ENCODE measurements at places on chromosomes 6 and 20. TPM values are rescaled to one million over a fixed set of nuclear protein-coding genes. Genes with fewer than 3 reads are reported as not detected.
A peak's percentile ranks its signal among the peaks of the same experiment; 100 is the strongest.

The LAMP5 gene
- polyA plus RNA-seq: 0.35 TPM

The PCED1A gene
- polyA plus RNA-seq: 50.6 TPM

The BEND6 gene
- polyA plus RNA-seq: 0.84 TPM

The CCDC167 gene
- polyA plus RNA-seq: 82.5 TPM

The CST2 gene
- not detected for polyA plus RNA-seq

The SH3BGRL2 gene
- polyA plus RNA-seq: 21.7 TPM

DNA sequence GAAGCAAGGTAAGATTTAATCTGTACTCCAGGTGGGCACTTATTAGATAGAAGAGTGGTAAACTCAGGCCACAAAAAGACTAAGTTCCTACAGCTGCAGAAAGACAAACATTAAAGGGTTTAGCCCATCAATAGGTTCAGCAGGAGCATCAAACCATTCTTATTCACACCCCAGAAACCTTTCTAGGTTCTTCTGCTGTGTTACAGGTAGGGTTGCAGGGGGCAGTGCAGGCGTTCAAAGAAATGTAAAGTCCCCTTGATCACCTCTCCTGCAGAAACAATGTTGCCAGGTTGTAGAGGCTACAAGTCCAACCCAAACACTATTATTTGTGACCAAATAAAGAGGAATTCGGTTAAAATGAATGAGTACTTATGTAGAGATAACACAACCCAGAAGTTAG is 31.8 kb downstream of the PHACTR1 start:
- DNase-seq: no peak

DNA sequence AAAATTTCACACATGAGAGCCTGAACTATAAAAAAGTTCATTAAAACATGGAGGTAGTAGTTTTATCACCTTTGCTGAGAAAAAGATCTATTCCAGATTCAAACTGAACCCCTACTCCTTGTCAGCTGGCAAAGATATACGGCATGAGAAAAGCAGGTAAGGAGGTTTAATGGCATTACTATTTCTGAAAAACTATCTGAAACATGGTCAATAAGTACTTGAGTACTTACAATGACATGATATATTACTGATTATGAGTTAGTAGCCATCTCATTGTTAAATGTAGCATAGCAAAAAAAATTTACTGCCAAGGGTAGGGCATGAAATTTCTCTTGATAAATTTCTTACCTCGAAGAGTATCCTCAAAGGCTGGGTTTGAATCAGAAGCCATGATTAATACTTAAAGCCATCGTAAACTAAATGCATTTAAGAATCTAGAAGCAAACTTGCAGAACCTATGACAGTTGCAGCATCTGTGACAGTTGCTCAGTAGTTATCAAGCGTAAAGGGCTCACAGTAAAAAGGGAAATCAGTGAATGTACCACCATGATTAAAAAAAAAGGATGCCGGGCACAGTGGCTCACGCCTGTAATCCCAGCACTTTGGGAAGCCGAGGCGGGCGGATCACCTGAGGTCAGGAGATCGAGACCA is 8.7 kb downstream of the SLC17A5 start:
- no peak for DNase-seq

- no peak for DNase-seq
Observed at GRCh38 chr20:25418776-25419175, 11.3 kb downstream of the GINS1 start.

GRCh38 chr6:122681705-122682104 is 71.5 kb downstream of the PKIB start:
- DNase-seq: no peak

- no peak for DNase-seq
Observed at GRCh38 chr20:19952392-19952791, 64.8 kb upstream of the NAA20 start.

DNA sequence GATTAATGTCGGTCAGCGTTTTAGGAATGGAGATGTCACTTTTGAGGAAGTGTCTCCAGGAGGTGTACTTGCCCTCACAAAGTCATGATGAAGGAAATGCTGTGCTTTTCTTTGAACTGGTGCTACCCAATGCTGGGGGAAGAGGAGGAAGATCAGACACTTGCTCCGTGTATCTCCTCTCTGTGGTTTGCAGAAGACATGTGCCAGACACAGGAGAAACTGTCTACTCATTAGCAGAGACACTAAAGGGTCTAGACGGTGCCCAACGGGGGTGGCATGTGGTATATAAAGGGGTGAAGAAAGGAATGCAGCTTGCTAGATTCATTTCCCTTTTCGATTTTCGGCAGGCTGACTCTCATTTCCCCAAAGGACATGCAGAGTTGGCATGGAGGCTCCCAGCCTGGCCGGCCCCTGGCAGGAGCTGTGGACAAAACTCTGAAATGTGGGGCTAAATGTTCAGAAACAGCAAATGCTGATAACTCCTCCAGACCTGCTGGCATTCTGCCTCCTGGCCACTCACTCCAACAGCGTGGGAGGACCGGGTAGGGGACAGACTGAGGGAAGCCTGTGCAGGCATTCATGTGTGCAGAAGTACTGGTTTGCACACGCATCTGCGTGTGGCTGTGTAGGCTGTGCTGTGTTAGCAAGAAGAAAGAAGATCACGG is 59.6 kb upstream of the QKI start:
- DNase-seq: peak; percentile 74

GRCh38 chr6:79030511-79030910 is 47.5 kb downstream of the PHIP start:
- DNase-seq: no peak

DNA sequence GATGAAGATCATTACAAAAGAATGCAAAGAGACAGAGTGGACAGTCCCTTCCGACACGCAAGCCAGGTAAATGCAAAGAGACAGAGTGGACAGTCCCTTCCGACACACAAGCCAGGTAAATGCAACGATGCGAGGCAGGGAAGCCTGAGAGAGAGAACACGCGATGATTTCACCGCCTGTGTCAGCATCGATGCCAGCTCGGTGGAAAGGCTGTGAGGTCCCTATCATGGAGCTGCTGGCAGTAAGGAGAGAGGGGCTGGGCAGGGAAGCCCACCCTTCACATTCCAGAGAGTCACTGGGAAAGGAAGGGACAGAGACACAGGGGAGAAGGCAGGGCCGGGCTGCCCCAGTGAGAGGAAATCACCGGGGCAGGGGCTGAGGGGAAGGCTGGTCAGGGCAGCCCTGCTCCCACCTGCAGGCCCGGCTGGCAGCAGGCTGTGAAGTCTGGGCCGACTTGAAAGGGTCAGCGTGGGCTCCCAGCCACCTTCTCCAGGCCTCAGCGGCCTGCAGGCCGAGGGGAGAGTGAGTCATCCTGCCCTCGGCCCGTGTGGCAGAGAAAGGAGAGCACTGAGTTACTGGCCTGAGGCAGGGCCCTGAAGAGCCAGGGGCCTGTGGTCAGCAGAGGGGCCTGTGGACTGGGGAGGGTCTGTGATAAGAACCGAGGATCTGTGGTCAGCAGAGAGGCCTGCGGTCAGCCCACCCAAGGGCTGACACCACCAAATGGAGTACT is 80.4 kb downstream of the DACT2 start:
- no peak for DNase-seq

GRCh38 chr6:27986928-27987725 is 30.1 kb downstream of the OR2B6 start:
- DNase-seq: no peak

GRCh38 chr6:124599656-124600055 is 362.6 kb upstream of the RNF217 start:
- DNase-seq: no peak

DNA sequence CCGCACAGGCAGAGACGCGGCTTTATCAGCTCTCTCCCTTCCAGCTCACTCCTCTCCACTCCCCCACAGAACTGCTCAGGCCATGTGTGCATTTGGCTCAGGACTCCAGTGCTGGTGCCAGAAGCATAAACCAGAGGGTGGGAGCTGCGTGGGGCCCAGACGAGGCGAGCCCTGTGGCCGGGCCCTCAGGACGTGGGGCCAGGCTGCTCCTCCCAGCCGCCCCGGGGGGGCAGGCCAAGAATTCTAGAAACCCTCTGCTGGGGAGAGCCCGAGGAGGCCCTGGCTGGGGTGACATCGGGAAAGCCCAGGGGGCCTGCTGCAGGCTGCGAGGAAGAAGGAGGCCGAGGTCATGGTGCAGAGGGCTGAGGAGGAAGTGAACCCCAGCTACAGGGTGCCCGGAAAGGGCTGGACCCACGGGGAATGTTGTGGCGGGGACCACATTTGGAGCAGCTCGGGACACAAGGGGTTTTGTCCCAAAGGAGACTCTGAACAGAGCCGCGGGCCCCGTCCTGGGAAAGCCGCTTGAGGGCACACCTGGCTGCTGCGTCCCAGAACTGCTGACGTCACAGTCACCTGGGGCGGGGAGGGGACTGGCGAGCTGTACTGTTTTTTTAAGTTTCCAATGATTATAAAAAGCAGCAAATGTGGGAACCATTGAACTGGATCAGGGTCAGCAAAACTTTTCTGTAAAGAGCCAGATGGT is 107.1 kb downstream of the BANF2 start:
- peak; percentile 98 for DNase-seq

GRCh38 chr20:10651227-10651990 is 22.4 kb downstream of the JAG1 start:
- no peak for DNase-seq

DNA sequence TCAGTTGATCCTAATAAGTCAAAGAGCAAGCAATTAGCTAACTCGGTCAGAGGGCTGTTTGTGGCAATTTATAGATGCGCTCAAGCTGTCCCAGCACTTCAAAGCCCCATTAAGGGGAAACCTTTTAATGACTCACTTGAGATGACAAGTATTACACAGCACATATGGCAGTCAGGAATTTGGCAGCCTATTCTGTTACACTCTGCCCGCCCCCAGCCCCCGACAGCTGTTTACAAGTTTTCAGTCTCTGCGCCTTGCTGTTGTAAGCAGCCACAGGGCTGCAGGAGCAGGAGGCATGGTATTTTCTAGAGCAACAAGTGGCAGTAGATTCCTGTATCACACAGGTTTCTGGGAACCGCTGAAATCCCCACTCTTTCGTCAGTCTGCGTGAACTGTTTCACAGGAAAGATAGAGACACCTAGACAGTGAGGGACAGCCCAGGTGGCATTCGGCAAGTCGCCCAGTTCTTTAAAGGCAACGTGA is 263.0 kb downstream of the FOXC1 start:
- peak; percentile 91 for DNase-seq

DNA sequence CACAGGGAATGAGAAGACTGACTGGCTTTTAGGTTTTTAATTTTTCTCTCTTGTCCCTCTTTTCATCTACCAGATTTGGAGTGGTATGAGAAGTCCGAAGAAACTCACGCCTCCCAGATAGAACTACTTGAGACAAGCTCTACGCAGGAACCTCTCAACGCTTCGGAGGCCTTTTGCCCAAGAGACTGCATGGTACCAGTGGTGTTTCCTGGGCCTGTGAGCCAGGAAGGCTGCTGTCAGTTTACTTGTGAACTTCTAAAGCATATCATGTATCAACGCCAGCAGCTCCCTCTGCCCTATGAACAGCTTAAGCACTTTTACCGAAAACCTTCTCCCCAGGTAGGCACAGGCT is 644 bp downstream of the MAD2L1BP start:
- DNase-seq: peak; percentile 9

- DNase-seq: peak; percentile 31
Observed at GRCh38 chr6:36131511-36132245, 1.4 kb downstream of the MAPK13 start.

GRCh38 chr6:2931055-2931454 is 27.9 kb upstream of the SERPINB9 start:
- no peak for DNase-seq

- no peak for DNase-seq
Observed at GRCh38 chr6:107877968-107878367, 53.9 kb upstream of the SCML4 start.

DNA sequence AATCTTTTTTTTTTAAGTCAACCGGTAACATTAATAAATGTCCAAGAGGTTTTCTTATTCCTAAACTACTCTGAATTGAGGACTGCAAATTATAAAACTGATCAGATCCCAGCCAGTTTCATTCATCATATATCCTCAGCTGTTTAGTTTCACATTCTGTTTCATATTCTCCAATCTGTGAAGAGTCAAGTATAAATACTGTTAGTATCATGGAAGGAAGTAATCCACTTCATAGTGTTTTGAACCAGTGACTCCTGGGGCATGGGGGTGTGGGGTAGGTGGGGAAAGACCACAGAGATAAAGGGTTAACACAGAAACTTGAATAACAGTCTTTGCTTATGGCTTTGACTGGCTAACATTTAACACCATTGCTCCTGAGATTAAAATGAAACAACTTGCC is 69.9 kb downstream of the FYN start:
- DNase-seq: no peak

DNA sequence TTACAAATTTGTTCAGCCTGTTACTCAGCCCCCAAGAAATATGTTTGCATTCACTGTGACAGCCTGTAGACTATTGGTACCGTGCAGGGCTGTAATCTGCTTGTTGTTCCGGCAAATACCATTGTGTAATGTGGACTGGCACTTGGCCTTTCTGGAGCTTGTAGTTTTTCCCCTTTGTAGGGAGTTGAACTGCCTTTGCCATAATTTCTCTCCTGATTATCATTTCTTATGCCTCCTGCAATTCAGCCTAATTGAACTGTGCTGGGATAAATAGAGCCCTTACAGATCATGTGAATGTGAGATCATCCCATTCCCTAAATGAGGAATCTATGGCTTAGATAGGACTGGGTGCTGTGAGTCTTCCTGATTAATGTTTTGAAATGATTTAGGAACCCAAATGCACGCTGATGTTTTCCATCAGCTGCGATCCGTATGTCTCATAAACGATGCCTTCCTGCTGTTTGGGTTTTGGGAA is 185.1 kb downstream of the JARID2 start:
- peak; percentile 72 for DNase-seq

DNA sequence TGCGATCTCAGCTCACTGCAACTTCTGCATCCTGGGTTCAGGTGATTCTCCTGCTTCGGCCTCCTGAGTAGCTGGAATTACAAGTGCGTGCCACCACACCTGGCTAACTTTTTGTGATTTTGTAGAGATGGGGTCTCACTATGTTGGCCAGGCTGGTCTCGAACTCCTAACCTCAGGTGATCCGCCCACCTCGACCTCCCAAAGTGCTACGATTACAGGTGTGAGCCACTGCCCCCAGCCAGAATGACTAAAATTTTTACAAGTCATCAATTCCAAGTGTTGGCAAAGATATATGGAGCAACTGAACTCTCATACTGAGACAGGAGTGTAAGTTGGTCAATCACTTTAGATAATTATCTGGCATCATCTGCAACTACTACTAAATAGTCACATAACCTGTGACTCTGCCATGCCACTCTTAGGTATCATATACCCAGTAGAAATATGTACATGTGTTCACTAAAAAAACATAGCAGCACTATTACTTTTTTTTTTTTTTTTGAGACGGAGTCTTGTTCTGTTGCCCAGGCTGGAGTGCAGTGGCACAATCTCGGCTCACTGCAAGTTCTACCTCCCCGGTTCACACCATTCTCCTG is 3.0 kb downstream of the EIF6 start:
- no peak for DNase-seq
